NCI-H187 treated with DMSO at 0.1 percent for 48 hours (cell line): ENCODE measurements at places on chromosomes 13 and 19.

DNA sequence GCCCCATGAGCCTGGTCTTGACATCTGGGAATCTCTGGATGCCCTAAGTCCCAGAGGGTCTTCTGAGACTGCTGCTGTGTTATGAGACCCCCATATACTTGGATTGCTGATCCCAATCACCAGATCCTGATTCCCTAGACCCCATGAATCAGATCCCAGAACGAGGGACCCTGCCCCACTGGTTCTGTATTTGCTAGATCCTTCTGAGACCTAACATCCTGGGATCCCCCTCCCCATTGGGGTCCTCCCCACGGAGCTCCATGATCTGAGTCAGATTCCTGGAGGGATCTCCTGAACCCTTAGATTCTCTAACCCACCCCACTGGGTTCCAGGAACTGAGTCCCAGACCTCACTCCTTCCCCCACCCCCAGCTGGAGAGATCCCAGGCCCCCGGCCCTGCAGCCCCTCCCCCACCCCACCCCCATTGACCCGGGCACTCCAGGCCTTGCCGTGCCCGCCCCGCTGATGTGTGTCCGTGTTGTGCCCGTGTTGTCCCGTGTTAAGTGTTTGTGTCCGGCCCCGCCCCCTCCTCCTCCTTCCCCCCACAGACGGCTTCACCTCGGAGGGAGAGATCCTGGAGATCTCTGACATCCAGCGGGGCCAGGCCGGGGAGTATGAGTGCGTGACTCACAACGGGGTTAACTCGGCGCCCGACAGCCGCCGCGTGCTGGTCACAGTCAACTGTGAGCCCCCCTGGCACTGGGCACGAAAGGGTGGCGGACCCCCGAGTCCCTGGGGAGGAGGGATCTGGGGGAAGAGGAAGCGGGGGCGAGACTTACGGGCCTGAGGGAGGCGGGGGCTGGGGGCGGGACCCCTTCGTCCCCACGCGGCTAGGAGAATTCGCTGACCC is 15.0 kb downstream of the IGLON5 start:
- DNase-seq, result no peak

GRCh38 chr19:4258181-4258580 is 11.3 kb downstream of the YJU2 start:
- DNase-seq, result no peak

DNA sequence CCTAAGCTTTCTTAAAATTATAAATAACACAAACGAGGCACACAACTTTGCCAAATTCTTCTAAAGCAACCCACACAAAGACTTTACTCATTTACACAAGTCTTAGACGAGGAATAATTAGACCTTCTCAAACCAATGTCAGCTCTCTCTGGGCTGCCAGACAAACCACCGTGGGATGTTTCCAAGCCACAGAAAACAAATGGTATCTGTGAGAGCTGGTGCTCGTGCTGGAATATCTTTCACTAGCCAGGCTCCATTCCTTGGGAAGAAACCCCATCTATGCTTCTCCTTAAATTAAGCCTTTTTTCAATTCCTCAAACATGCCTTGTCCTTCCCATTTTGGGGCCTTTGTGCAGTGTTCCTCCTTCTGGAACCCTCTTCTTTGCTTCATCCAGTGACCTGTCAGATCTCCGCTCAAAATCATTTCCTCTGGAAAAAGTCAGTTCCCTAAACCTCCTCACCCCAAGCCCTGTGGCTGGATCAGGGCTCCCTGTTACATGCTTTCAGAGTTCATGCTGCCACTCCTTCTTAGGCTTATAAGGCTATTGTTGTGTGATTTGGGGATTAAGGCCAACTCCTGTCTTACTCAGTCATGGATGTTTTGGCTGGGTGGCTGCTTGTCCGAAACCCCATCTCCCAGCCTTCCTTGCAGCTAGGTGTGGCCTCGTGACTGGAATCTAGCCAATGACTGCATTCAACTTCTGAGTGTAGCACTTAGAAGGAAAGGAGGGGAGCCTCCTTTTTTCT is 64.2 kb upstream of the GTF2F2 start:
- no peak for DNase-seq

GRCh38 chr19:38499532-38499931 is 66.0 kb downstream of the RYR1 start:
- no peak for DNase-seq

GRCh38 chr13:98528663-98529064 is 48.2 kb downstream of the STK24 start:
- DNase-seq, result no peak

DNA sequence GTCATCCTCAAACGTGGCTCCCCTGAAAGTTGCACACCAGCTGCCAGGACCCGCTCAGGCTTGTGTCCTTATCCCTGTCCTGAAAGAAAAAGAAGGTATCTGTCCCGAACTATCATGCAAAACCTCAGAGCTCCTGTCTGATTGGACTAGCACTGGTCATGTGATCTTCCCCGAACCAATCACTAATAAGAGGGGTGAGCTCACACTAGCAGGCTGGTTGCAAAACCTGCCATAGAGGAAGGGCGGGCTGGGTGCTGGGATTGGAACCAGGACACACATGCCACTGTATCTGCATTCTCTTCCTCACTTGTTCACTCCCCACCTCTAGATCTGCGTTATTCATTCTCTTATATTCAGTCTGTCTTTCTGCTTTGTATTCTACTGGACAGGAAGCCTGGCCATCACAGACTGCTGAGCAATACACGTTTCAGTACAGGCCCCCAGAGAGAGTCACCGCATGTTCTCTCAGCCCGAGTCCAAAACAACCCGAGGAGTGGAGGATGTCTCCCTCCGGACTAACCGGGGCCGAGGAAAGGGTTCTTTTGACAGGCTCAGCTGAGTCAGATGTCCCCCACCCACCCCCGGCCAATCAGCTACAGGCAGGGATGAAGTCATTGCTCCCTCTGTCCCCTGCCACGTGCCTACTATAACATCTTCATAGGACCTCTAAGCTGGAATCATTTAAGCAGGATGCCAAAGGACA is 97.7 kb downstream of the SIPA1L3 start:
- DNase-seq, result no peak

GRCh38 chr13:30576528-30576927 is 41.2 kb upstream of the USPL1 start:
- DNase-seq, result no peak

- no peak for DNase-seq
These were observed 8.7 kb upstream of the TIMM50 start for GRCh38 chr19:39471756-39472536.

DNA sequence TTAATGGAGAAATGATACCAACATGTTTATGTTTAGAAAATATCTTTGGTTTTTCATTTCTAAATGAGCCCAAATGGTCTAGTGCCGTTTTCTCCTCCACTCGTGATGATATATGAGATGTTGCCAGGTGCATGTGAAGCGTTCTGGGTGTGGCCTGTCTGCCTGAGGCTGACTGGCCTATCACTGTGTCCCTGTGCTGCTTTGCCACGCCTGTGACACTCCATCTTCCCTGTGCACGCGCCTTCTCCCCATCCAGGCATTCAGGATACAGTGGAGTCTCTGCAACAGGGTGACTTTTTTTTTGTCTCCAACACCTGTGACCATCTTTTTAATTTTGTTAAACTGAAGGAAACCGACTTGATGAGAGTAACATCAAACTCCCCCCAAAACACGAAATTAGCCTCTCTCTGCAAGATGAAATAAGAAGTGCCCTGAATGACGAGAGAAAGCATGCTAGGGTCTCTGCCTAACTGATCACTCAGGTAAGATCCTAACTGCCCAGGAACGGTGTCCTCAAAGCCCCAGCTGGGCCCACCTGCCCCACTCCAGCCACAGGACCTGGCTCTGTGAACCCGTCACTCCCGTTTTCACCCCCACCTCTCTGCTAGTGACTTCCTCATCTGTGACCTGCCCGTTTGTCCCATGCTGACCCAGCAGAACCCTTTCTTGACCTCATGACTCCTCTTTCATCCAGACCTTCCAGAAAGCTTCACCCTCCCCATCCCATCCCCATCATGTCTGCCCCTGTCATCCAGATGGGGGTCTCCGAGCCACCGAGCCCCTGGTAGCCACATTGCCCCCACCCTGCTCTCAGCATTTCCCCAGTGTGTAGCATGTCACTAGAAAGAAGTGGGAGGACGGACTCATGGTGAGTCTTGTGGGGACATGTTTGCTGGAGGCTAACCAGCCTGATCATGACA is 33.2 kb upstream of the TFDP1 start:
- peak; percentile 96 for DNase-seq

GRCh38 chr13:112850273-112850672 is 118.7 kb upstream of the MCF2L start:
- DNase-seq, result no peak

DNA sequence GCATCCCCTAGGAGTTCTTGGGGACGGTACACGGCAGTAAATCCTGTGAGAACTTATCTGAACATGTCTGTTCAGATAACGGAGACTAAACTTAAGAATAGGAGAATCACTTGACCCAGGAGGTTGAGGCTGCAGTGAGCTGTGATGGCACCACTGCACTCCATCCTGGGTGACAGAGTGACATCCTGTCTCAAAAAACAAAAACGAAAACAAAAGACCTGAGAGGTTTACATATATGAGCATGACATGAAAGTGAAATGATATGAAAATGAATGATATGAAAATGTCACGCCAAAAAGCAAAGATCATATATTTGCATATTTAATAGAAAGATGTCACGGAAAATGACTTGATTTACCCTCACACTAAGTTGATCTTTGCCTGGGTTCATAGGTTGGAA is 5.8 kb downstream of the ZNF175 start:
- no peak for DNase-seq

DNA sequence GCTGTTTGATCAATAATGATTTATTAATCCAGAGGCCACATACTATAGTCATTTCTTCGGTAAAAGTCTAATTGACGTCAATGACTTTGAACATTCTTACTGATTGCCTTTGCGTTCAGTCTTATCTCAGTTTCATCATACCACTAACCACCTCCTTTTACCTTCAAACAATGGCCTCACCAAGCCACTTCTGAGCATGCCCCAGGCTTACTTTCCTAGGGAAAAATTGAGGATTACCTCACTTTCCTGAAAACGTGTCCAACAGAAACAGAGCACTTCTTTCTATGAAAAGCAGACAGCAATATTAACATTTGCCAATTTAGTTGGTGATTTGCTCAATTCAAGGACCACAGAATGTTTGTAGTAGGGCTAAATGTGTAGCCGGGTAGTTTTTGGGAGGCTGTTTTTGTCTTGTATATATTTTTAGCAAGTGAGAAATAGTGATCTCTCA is 157.6 kb downstream of the KLF5 start:
- DNase-seq, result no peak

DNA sequence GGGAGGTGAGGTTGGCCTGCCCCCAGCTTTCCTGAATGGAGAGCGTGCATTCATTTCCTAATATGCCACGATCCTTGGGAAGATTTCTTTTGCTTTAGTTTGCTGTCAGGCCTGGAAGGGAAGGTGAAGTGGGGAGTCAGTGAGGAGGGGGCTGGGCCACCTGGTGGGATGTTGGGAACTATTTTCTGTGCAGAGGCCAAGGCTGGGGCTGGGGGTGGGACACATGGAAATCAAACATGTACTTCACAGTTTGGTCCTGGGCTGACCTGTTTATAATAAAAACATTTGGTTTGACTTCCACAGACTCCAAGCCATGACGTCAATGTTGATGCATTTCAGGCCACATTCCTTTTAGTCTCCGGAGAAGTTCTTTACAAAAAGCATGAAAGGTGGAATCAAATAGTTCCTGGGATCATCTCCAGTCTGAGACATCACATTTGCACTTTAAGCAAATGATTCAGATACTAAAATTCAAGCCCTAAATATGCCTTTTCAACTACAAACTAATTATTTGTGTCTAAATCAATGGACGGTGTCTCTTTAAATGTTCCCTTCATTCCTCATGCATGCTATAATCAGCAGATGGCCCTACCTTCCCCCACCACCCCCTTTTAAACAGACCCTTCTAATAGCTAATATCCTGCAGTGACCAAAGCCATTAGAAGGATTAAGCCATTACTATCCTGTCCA is 41.5 kb upstream of the MEDAG start:
- DNase-seq, result no peak
